Choroid plexus epithelial cell (primary cell): ENCODE measurements at places on chromosomes 1 and 21.

DNA sequence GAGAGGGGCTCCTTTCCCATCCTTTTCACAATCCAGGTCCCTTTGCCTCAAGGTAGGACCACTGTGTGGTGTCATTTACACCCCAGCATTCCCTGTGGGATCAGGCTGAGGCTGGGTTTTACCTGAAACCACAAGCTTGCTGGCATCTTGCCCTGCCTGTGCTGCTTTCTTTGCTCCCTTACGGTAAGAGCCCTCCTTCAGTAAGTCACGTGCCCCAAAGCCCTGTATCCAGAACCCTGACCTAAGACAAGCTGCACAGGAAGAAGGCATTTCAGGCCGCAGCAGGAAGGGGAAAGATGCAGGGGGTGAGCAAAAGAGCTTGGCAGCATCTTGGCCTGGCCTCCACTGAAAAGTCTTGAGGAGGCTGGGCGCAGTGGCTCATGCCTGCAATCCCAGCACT lies 58.4 kb downstream of the KLHDC7A start:
- no peak for DNase-seq

GRCh38 chr1:89877756-89878155 lies 56.9 kb downstream of the LRRC8D start:
- DNase-seq, result no peak

- no peak for DNase-seq
Measured at GRCh38 chr1:61852670-61853015, 110.4 kb downstream of the PATJ start.

DNA sequence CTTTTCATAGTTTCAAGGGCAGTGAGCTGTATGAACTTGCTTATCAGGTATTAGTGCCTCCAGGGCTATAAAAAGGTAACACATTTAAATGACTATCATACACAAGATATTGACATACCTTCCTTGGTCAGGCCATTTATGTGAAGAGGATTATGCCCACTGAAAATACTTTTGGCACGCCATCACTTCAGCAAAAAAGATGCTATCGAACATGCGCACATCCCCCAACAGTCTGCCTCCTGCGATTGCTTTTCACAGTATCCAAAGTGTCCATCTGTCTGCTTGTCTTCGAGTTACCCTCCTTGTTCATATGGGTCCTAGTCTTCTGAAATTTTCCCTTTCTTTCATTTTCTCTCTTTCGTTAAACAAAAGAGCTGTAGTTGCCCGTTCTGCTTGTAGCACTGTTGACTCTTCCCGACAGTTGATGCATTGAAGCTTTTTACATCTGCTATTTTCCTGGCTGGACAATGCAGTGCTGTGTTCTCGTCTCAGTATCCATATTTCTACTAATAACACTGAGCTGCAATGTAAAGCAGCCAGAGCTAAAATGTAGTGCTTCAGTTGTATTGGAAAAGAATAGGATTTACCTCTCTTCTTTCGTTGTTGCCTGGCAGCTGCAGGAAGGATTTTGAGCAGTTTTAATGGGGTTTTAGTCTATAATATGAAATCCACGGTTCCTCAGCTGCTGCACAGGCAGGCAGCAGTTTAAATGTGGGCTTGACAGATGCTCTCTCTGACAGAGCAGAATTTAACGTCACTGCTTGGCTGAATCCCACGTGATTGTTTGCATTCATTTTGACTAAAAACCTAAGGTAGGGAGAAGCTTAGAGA lies at the start of gene B3GALT2:
B3GALT2 (minus strand) TSS at position 713 of the 831 bp plus-strand sequence. CDS start 5,051 bp downstream, outside the sequence.
- peak; percentile 55 for DNase-seq

GRCh38 chr1:169345511-169345910 lies 22.1 kb downstream of the NME7 start:
- DNase-seq, result no peak

DNA sequence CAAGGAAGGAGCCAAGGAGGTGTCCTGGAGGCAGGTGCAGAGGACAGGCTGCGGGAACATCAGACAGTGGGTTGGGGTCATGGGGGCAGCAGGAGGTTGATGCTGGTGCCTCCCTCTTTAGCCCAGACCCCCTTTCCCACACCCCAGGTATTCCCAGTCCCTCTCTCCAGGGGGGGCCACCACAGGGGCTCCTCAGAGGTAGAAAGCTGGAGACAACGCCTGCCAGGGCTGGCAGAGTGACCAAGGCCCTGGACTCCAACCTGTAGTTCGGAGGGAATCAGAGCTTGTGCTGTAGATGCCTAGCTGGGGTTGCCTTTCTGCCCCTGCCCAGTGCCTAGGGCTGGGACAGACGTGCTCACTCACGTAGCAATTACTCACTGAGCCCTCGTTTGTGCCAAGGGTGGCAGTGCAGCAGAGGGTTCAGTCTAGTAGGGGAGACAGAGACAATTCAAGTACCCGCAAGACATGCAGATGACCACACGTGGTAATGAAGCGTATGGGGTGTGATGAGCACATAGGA lies 148.2 kb downstream of the PTPRU start:
- DNase-seq, result no peak

- DNase-seq, result peak; percentile 58
Measured at GRCh38 chr1:55717111-55717510, 501.9 kb upstream of the USP24 start.

- no peak for DNase-seq
Measured at GRCh38 chr1:225654688-225655508, 2.0 kb upstream of the ENAH start.

DNA sequence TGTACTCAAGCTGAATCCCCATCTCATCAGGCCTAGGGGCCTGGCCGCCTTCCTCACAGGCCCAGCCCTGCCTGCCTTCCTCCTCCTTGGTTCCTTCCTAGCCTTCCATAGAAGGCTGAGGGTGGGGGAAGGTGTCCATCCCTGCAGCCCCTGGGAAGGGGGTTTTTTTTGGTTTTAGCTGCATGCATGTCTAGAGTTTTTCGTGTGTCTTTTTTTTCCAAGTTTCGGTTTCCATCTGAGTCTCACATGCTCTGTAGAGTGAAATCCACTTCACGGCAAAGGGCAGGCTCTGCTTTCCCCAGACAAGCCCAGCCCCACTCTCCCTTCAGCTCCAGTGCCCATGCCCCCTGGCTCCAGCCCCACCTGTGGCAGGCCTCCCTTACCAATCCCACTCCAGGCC lies 32.1 kb downstream of the GRHL3 start:
- no peak for DNase-seq

GRCh38 chr1:204714861-204715511 lies 29.4 kb upstream of the LRRN2 start:
- peak; percentile 3 for DNase-seq

DNA sequence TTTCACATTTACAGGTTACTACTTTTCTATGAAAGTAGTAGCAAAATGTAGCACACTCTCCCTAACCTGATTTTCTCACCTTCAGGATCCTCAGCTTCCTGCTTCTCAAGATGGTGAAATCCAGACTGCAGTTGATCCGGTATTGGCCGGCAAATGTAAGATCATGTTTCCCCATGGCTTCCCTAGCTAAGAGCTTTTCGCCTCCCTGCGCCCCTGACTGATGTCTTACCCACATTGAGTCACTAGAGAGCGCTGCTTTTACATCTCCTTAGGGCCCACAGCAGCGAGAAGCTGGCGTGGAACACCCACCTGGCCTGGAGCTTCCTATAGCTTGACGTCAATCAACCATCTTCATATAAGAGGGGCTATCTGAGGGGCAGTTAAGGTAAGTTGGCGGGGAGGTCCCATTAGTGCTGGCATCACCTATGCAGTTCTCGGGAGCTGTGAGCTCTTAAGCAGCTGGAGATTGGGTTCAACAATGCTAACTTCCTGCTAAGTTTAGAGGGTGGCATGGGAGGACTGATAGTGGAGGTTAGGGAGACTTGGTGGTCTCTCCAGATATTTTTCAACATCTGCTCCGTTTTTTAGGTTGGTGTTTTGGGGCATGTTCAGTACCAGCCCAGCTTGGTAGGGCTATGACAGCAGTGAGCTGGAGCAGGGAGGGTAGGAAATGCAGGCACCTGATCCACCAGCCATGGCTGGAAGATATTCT lies 5.5 kb downstream of the PTPN7 start:
- peak; percentile 94 for DNase-seq

DNA sequence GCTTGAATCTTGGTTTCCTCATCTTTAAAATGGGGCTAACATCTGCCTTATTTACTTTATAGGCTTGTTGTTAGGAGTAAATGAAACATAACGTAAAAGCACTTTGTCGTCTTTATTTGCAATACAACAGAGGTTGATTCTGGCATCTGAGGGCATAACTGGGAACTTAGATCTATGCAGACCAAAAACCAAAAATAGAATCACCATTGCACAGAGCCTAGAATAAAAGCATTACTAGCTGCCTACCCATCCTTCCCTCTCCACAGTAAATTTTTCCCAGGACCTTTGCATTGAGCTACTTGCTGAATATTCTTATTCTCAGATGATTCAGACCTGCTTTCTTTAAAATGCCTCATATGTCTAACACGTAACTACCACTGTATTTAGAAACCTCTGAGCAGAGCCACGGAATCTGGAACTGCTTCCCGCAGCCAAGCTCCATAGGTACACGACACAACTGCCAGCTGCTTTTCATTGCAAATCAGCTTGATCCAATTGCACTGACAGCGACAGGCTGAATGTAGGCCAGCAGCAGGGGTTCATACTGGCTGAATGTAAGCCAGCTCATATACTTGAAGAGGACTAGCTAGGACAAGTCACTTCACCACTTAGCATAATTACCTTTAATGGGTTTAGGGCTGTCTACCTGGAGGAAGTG lies 33.2 kb upstream of the SERBP1 start:
- peak; percentile 15 for DNase-seq

- DNase-seq, result no peak
Measured at GRCh38 chr1:222893255-222893654, 78.4 kb downstream of the DISP1 start.

DNA sequence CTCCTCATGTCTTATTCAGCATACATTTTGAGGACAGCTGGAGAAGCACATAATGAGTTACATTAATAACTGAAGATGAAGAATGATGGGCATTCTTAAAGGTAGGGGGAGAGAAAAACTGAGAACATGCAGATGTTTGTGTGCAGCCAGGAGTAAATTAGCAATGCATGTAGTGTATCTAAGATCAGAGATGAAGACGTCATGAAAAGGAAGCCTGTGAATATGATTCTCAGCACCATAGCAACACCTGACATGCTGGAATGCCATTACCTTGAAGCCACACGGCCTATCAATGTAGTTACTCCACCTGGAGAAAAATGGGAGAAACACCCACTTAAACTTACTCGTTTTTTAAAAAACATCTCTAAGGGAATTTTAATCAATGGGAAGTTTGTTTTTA lies 607.1 kb downstream of the PTPRC start:
- no peak for DNase-seq

DNA sequence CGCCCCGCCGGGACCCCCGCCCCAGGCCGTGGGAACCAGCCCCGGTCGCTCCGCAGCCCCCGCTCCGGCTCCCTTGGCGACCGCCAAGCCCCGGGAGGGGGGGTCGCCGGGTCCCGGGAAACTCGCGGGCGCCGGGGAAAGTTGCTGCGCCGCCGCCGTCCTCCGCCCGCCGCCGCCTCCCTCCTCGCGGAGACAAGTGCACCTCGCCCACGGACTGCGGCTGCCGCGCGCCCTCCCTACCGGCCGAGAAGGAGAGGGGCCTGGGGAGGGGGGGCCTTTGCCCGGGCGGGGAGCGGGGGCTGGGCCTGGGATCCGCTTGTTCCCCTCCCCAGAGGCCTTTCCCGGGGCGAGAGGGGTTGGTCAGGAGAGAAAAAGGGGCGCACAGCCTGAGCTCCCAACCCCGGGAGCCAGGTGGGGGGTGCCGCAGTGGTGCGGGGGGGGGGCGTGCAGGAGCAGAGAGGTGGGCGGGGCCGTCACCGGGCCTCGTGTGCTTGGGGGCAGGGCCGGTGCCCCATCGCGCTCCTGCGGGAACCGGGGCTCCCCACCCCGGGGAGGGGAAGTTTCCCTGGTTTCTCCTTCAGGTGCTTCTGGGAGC lies 592 bp downstream of the AGRN start:
- no peak for DNase-seq

DNA sequence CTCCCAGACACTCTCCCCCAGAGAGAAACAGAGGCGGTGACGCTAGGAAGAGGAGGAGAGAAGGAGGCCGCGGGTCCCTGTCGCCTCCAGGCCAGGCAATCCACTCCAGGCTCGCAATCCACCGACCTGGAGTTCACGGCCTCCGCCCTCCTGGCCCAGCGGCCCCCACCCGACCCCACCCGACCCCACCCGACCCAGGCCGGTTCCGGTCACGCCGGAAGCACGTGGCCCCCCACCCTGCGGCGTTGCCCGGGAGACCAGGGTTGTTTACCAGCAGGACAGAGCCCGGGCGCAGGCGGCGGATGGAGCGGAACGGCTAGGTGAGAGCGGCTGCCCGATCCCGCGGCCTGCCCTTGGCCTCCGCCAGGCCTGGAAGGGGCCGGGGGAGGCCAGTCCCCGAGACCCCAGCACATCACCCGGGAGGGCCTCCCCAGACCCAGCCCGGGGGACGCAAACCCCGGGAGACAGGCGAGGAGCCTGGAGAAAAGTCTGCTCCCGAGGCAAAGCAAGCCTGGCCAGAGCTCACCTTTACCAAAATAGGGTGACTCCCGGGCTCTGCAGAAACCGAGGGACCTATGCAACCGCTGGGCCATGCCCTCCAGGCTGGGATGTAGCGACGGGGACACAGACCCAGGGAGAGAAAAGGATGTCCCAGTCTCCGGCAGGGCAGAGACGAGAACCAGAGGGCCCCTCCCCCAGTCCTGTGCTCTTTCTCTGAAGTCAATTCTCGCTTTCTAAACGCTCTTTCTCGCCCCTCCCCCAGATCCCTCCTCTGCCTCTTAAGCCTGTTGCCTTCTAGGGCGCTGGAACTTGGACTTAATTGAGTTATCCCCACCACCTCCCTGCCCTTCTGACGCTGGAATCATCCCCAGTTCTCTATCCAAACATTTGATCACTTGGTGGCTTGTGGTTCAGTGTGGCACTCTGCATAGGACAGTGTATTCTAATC lies at the start of the genes PLA2G2C and UBXN10:
PLA2G2C (minus strand) TSS at position 685 of the 949 bp plus-strand sequence. CDS start 9,155 bp downstream, outside the sequence.
UBXN10 (plus strand) TSS at position 263 of the 949 bp plus-strand sequence. CDS start 4,466 bp downstream, outside the sequence.
- DNase-seq, result no peak

DNA sequence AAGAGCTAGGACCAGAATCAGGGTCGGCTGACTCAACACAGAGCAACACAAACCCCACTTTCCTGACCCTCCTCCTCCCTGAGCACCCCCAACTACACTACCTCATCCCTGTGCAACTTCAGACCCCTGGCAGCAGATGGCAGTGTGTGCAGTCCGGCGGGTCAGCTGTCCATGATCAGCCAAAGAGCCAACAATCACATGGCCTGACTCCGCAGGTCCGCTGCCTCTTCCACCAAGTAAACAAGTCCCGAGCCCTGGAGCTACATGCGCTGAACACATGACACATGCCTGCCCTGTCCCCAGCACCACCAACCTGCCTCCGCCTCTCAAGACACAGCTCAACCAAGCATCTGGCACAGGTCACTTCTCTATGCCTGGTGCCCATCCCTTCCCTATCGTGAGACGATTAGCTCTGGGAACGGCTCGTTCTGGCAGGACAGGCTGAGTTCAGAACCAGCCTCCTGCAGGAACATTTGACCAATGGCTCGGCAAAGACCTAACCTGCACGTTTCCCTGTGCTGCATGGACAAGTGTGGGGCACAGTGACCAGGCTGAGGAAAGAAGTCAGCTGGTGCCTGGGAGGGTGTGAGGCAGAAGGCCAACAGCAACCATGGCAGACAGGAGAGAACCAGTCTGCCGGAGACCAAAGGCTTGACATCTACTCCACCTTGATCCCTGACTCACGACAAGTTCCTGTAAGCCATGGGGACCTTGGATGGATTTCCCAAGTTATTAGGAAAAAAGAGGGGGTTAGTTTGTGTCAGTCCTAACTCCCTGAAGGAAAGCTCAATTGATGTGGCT lies 60.3 kb downstream of the CD46 start:
- peak; percentile 60 for DNase-seq
